Stimulated activated effector memory CD8-positive, alpha-beta T cell treated with anti-CD3 and anti-CD28 coated beads, Interleukin-12 subunit alpha, Interleukin-12 subunit beta, amount 100 ng/mL, for 72 hours (primary cell): ENCODE measurements at places on chromosomes 12 and 14.
A peak's percentile ranks its signal among the peaks of the same experiment; 100 is the strongest.

GRCh38 chr14:72416081-72416849 is 477.6 kb downstream of the DPF3 start:
- no peak for DNase-seq

DNA sequence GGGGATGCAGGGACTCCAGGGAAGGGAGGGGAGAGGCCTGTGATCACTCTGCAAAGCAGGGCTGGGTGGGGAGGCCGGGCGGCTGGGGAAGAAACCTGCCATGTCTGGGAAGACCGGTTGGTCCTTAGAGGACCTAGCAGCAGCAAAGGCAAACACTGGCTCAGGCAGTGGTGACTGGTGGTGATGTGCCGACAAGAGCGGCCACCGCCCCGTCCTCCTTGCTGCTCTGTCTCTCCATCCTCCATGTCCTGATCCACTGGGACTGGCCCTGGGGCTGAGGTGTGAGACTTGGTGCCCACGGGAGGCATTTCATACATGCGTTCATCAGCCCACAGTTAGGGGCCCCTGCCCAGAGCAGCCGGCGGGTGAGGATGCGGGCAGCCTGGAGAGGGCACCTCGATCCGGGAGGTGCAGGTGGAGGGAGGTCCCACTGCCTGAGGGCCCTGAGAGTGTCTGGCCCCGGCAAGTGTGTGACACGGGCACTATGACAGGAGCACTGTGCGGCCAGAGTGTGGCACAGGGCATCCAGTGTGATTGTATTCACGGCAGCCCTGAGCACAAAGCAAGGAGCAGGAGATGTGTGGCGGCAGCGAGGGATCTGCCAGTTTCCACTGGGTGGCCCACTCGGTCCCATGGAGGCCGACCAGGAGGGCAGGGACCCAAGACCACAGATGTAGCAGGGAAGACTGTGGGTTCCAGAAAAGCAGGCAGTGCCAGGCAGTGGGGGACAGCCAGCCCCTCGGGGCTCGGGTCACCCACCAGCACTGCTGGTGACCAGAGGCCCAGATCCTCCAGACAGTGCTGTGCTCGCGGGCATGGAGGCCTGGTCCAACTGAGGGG is 13.9 kb downstream of the ANKRD9 start:
- no peak for DNase-seq

- no peak for DNase-seq
These were observed 1.5 kb downstream of the ITPK1 start for GRCh38 chr14:93114068-93114710.

DNA sequence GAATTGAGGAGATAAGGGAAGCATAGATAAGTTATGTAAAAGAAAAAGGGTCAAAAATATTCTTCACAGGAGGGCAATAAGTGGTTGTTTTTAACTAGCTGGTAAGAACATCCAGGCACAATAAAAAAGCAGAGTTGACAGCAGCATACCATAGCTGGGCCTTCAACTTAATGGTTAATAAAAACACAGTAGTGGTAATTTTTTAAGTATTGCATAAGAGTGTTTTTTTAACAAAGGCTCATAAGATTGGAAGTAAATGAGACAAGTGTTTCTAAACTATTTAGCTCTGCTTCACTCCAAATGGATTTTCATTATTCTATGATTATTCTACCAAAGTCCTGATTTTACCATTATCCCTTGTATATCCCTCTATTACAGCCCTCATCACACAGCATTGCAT is 140.1 kb upstream of the TSPAN8 start:
- no peak for DNase-seq

DNA sequence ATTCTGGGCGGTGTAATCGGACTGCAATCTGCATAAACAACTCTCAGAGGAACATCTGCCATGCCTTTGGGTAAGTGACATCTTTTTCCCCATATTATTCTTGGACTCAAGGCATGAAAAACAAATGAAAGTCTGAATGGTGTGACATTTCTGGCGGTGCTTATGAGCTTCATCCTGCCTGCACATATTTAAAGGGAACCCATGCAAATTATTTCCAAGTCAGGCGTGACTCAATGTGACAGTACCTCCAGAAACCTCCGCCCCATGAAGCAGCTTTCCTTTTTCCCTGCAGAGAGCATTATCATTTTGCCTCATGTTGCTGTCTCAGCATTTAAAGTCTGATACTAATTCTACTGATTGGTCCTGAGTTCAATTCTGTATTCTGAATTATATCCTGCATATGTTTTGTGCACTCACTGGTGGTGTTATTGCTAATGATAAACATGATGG is 585.4 kb downstream of the SNAPC1 start:
- no peak for DNase-seq

DNA sequence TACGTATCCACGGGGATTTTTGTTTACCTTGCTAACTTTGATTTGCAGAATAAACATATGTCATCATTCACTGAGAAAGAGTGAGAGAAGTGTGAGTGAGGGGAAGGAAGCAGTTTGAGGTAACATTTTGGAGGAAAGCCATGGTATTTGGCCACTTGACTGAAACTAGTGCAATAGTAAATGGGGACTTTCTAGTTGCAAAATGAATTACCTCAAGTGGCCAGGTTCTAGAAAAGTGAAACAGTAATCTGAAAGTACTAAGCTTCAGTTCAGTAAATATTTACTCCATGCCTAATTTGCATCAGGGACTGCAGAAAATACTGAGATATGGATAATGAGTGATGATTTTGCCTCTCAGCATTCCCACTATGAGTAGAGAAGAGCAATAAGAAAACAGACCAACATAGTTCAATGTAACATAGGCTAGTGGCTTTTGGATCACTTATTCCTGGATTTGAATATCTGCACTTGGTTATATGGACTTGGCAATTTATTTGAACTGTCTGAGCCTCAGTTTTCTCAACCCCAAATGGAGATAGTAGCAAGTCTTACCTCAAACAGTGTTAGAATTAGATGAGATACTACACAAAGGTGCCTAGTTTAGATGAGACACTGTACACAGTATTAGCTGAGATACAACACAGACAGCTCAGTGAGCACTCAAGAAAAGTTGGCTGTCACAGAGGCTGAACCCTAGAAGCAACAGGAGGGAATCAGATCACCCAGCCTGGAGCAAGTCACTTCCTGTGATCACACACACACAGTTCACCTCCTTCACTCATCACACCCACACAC is 439.1 kb downstream of the NPAS3 start:
- no peak for DNase-seq

DNA sequence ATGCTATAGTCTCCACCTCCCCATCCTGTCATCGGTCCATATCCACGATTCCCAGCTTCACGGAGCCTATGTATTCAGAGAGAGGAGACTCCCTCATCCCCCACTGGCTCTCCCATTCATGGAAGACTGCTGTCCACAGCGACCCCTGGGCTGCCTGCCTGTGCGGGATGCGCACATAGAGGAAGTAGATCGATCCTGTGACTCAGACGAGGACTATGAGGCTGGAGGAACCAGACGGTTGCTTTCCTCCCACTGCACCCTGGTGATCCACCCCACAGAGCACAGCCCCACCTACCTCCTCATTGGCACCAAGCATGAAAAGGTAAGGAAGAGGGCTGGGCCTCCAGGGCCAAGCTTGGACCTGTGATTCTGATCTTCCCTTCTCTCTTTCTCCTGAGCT is 24.4 kb downstream of the PIGH start:
- DNase-seq = no peak

DNA sequence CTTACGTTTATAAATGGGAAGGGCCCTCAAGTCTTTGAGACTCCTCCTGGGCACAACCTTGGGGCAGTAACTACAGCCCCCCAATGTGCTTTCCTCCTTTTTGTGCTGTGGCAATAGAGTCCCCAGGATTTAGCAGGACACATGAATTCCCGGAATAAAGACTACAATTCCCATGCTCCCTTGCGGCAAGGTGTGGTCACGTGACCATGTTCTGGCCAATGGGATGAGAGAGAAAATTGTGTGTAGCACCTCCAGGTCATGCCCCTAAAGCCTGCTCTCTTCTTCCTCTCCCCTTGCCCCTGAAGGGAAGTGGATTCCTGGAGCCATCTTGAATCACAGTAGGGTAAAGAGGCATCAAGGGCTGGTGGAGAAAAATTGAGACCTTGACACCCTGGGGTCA is 295.1 kb upstream of the SFSWAP start:
- DNase-seq = no peak

- DNase-seq = no peak
These were observed 62.0 kb downstream of the TMCC3 start for GRCh38 chr12:94588346-94588745.

DNA sequence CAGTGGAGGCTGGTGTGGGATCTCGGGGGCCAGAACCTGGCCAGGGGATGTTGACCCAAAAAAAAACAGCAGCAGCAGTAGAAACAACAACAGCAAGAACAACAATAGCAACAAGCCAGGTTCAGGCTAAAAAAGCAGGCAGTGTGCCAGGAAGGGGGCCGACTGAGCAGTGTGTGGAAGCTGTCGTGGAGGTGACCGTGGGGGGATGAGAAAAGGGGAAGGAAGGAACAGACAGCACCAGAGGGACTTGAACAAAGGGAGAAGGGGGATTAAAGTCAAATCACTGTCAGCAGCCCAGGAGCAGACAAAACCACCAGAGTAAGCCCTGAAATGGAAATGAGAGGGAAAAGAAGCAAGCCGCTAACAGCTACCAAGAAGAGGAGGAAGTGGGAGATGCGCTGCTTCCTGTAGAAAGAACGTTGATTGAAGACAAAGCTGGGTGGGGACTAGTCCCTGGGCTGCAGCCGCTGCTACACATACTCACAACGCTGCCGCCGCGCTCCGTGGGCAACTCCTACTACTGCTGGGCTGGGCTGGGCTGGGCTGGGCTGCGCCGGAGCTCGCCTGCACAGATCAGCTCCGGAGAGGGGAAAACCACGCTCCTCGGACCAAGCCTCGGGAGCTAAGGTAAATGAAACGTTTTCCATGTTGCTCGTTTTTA is at the start of gene GNG2:
GNG2 (plus strand) TSS at position 449 of the 661 bp plus-strand sequence. CDS start 90,067 bp downstream, outside the sequence.
- peak; percentile 45 for DNase-seq

DNA sequence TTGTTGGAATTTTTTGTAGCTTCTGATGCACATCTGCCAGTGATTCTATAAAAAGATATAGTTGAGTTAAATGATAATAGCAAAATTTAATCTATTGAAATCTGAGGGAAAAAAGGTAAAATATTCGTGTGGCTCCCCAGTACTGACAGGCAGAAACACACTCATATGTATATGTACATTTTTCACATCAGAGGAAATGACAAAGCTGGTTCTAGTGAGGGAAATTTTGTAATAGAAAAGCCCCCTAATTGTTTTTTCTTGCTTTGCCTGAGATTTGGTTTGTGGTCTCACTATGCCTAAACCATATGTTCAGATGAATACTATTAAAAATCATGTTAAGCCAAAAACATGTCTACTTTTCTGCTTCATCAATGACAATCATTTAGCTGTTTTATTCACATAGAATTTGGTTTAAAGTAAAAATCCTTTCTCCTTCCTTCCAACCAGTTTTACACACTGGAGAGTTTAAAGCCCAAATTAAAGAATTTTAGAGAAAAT is 203.5 kb downstream of the ANO6 start:
- DNase-seq = no peak

DNA sequence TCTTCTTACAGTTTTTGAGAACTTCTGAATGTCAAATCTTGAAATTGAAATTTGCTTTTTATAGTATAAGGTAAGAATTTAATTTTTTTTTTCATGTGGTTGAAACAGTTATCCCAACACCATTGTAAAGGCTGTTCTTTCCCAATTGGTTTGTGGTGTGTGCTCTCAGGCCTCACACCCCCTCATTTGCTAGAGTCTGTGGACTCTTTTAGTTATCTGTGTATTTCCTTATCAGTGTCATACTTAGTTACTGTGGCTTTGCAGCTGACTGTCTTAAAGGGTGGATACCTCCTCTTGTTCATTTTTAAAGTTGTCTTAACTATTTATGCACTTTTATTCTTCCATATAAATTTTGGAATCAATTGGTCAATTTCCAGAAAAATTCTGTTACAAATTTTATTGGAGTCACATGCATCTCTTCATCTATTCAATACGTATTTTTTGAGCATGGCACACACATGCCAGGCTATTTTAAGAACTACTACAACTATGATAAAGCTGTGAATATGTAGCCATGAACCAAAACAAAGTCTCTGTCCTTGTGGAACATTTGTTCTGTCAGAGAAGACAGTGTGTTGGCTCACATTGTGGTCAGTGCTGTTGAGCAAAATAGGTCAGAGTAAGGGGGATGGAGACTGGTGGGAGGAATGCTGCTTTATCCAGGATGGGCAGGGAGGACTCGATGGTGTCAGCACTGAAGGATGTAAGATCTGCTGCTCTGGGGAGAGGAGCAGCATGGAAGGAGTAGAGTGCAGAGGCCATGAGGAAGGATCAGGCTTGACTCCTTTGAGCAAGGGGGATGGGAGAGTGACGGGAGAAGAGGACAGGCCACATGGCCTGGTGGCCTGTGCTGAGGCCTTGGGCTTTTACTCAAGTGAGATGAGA is 24.1 kb downstream of the FGF23 start:
- DNase-seq = no peak

- no peak for DNase-seq
These were observed 4.6 kb upstream of the ALX1 start for GRCh38 chr12:85275374-85275773.
